ENCODE measurements at places on chromosomes 12 and 14. TPM values are rescaled to one million over a fixed set of nuclear protein-coding genes. Genes with fewer than 3 reads are reported as not detected.

Gene GCH1
- total RNA-seq: 47.3 TPM

Gene ZFHX2
- total RNA-seq: 1.4 TPM

Gene EID3
- total RNA-seq: 7.3 TPM

Gene INTS13
- 42.4 TPM for total RNA-seq

Gene CAPZA3
- total RNA-seq: not detected

Gene SLCO1B1
- total RNA-seq: not detected

GRCh38 chr14:99094901-99095300, 177.1 kb downstream of the BCL11B start:
- DNase-seq: no peak

DNA sequence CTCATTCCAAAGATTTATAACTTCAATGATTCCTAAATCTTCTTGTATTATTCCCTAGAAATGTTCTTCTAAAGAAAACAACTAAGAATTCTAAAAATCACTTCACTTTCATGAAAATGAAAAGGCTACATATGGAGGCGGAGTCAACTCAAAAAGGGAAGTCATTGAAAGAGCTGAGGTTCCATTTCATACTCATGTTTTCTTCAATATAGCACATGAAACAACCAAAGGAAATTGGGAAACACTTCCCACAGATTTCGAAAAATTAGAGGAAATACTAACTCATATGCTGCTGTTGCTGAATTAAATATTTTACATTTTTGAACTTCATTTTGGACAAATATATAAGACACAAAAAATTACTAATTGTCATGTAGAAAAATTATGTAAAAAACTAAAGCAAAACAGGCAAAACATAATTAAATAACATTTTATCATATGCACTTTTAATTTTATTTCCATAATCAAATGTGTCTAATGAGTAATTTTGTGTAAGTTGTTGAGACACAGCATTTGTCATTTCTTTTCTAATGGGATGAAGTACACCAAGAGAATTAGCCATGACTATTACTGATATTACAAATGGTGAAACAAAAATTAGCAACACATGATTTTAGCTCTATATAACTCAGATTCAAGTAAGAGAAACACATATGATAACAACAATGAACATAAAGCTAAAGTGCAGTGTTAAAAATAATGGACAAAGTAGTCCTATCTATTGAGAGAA, at the start of gene CD163:
TSS of gene CD163 (minus strand) at position 92 of the 730 bp plus-strand sequence. CDS start at position 5, 87 bp downstream.
- no peak for DNase-seq

- no peak for DNase-seq
Measured at GRCh38 chr14:94227029-94227428, 52.9 kb downstream of the PPP4R4 start.

GRCh38 chr14:49497725-49498348, 88.3 kb downstream of the RPS29 start:
- no peak for DNase-seq

DNA sequence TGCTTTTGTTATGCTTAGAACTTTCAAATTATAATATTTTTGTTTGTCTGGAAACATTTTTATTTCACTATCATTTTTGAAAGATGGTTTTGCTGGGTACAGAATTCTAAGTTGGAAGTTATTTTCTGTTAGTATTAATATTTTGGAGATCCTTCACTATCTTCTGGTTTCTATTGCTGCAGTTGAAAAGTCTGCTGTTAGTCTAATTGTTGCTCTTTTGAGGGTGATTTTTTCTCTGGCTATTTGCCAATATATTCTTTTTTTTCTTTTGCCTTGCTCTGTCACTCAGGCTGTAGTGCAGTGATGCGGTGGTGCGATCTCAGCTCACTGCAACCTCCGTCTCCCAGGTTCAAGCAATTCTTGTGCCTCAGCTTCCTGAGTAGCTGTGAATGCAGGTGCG, 28.2 kb upstream of the ARID2 start:
- no peak for DNase-seq

DNA sequence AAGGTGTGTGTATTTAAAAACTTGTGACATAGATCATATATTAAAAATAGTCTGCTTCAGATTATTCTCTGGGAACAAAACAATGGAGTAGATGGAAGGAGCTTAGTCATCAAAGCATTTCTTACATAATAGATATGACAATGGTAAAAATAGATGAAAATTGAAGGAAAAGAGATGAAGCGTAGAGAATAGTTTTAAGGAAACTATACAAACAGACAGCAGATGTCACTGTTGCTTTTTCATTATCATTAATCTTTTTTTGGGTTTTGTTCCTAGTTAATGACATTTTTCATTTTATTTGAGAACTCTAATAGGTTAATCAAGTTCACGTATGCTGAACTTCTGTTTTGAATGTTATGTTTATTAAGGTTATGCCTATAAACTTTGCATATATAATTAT, 149.2 kb upstream of the FBXO33 start:
- DNase-seq: no peak

- no peak for DNase-seq
Measured at GRCh38 chr12:106031761-106032622, 106.8 kb downstream of the NUAK1 start.

DNA sequence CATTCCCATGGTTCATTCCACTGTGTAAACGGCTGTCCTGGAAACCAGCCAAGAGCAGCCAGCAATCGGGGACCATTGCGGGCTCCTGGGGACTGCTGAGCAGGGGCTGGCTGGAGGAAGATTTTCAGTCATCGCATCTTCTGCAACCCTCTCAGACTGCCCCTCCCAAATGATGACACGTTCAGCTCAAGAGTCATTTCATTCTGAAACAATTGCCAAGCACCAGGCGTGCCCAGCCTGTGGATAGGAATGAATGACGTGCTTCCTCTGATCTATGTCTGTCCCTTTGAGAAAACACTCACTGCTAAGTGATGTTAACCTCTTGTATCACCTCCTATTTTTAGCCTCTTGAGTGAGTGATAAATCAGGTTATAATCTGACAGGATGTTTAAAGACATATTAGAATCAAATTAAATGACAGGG, 62.0 kb downstream of the NDUFA12 start:
- no peak for DNase-seq

GRCh38 chr14:37988472-37988871, 219.2 kb upstream of the SSTR1 start:
- DNase-seq: no peak

DNA sequence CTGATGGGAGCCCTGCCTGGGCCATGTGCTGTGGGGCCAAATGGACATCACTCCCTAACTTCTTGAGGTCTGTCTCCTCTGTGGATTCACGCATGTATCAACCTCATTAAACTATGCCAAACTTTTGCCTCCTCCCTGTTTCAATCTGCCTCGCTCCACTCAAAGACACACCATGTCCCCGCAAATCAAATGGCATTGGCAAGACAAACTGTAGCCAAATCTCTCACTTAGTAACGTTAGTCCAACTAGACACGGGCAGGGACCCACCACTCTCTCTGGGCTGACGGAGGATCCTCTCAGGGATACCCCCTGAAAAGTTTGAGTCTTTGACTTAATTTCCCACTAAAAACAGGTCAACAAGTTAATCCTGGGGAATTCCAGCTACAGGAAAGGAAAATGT, 8.0 kb downstream of the ZBTB39 start:
- DNase-seq: no peak

- DNase-seq: no peak
Measured at GRCh38 chr12:90548595-90548994, 406.4 kb downstream of the CCER1 start.

GRCh38 chr12:72276181-72276805, 4.1 kb downstream of the TRHDE start:
- no peak for DNase-seq

- no peak for DNase-seq
Measured at GRCh38 chr12:122820838-122821271, 14.4 kb upstream of the HIP1R start.

- no peak for DNase-seq
Measured at GRCh38 chr14:96239711-96240141, 16.3 kb upstream of the BDKRB1 start.

DNA sequence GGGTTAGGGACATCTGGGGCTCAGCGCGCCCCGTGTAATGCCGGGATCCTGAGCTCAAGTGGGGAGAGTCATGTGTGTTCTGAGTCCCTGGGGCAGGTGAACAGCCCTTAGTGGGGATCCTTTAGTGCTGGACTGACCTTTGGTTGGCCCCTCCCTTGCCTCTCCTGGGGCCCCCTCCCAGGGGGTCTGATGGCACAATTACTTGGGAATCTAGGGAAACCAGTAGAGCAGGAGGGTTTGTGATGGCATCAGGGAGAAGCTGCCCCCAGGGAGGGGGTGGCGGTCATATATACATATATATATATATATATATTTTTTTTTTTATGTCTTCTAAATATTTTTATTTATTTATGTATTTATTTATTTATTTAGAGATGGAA, at the start of gene MORN3:
TSS of gene MORN3 (minus strand) at position 134 of the 380 bp plus-strand sequence. CDS start 171 bp downstream, outside the sequence.
- DNase-seq: no peak
